ENCODE measurements at places on chromosomes 1 and 21.

- no peak for DNase-seq
Observed at GRCh38 chr1:112646225-112646624, 26.6 kb downstream of the CAPZA1 start.

DNA sequence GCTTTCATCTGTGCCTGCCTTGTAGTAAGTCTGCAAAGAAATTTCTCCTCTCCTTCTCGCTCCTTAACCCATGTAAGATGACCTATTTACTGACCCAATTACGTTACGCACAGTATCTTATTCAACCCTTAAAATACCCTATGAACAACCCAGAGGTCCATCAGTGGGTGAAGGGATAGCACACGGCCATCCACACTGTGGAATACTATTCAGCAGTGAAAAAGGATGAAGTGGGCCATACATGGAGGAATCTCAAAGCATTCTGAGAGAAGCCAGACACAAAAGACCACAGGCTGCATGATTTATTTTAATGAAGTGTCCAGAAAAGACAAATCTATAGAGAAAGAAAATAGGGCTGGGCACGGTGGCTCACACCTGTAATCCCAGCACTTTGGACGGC, 23.8 kb upstream of the RSPO1 start:
- no peak for DNase-seq

DNA sequence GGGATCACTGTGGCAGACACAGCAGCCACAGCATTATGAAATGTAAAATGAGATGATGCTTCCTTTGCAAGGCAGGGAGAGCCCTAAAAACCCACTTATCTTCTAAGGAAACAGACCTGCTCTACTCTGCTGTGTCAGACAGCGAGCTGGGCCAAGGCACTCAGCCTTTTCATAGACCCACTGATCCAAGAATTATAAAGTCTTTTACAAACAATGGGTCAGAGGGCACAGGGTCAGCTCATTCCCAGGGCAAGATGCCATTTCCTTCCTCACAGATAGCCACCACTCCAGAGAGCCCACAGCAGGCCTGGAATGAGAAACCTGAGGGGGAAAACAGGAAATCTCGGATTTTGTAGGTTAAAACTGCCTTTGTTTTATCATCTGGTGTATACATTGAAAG, 42.9 kb downstream of the CASQ2 start:
- DNase-seq: no peak

DNA sequence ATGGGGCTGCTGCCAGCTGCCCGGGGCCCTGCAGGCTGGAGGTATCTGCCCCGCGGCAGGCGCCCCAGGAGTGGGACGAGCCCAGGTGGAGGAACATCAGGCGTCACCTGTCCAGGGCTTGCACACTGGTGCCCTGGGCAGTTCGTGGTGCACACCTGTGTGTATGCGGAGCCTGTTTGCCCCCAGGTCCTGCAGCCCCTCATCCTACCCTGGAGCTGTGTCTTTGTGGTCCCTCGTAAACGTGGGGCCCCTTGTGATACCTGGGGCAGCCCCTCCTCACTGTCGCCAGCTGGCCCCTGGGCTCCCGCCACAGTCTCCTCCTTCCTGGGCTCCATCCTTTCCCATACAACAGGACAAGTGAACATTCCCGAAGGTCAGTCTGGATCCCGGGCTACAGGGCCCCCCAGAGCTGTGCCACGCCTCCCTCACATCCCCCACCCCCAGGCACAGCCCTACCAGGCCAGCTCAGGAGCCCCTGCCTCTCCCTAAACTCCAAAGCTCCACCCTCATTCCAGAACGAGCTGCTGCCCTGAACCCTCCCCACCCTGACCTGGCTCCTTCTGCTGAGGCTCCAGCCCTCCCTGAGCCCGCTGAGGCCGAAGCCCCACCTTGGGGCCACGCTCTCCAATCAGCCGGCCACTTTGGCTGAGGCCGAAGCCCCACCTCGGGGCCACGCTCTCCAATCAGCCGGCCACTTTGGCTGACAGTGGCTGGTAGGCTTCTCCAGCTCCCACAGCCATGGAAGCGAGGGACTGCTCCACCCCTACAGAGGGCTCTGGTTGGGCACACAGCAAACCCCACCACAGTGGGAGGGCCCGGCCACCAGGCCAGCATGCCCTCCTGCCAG, 42.6 kb downstream of the UBE2G2 start:
- no peak for DNase-seq

DNA sequence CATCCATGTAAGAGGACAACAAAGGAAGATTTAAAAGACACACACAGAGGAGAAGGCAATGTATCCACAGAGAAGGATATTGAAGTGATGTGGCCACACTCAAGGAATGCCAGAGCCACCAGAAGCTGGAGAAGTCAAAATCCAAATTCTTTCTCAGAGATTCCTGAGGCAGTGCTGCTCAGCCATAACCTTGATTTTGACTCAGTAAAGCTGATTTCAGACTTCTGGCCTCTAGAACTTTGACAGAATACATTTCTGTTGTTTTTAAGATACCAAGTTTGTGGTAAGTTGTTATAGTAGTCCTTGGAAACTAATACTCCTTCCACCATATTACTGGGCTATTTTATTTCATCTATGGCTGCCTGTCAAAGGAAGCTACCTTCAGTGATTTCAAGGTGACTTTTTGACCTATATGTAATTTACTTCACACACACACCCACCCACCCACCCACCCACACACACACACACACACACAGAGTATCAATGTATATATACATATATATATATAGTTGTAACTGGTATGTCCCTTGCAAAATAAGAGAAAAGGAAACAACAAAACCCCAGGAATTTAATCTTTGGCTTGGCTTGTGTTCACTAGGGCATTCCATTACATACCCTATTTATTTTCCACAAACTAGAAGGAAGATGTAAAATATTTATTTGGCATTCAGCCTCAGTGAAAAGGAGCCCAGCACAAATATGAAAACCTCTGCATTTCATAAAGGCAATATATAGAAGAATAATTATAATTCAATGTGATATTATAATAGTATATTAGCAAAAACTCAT, 142.1 kb upstream of the PTGFR start:
- no peak for DNase-seq

- no peak for DNase-seq
Observed at GRCh38 chr21:43305811-43306311, 121.1 kb downstream of the SIK1 start.

DNA sequence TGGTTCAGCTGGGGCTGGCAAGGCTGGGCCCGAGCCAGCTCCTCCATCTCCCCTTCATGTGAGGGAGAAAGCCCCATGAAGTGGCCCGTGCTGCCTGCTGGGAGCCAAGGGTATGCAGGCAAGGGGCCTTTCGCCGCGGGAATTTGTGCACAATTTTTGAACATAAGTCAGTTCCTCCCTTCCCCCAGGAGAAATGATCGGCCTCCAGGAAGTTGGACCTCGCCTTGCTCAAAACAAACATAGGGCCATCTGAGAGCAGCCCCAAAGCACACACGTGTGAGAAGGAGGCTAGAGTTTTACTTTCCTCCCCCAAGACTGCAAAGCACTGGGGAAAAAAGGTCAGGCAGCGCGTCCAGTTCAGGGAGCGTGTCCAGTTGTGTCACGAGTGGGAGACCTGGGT, 64.7 kb downstream of the PRDM16 start:
- no peak for DNase-seq

DNA sequence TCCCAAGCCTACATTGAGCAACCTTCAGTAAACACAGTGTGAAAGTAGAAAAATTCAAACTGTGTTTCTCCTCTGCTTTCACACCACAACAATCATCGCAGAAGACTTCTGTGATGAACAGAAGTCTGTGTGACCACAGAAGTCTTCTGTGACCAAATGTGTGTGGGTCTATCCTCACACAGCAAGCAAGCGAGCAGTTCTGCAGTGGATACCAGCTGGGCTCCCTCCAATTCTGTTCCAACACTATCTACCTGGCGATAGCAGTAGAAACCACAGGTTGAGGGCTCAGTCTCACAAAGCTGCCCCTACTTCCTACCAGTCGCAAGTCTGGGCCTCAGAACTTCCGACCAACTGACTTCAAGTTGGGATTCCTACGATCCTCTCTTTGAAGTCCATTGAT, 21.0 kb upstream of the RAP1A start:
- no peak for DNase-seq

DNA sequence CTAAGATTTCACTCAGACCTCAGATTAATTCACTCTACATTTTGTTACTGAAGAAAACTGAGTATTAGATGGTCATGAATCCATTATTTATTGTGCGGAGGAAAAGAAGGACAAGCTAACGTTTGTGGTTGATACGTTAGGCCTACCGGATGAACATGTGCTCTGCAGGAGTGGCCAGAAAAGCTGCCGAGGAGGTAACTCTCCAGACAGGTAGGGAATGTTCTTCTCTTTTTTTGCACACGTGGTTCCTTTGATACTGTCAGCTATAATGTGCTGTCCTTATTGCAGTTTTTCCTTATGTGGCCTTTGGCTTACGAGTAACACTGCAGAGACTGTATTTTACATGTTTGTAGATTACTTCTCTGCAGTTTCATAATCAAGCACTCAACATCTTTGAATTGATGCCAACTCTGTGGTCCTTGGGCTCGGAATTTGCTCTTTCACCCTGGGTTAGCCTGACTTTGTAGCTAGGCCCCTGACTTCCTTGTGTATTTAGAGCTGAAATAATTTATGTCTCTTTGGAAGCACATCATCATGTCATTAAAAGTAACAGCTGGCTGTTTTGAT, 13.6 kb downstream of the MTR start:
- peak; percentile 29 for DNase-seq

DNA sequence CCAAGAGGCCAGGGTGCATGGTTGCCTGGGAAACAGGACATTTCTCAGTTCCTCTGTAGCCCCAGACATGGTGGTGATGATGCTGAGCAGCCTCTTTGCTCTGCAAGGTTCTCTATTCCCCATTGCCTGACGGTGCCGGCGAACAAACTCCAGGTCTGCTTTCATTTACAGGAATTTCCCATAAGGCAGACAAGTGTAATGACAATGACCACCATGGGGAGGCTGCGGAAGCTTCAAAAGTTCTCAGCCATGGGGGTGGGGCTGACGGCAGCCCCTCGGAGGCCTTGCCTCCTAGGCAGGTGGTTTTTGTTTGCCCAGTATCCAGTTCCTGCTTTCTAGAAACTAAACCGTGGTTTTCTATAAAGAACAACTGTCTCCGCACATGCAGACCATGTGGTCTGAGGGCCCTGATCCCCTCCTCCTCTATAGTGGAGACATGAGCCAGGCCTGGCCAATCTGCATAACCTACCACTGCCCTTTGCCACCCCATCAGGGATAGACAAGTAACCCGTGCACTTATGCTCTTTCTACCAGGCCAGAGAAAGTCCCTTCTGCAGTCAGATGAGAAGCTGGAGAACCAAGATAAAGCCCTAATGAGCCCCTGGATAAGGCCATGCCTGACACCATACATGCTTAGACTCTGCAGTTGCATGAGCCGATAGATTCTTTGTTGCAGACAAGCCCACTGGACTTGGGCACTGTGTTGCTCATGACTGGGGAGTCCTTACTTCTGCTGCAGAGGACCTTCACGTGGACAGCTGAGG, 54.1 kb downstream of the LDLRAD2 start:
- peak; percentile 56 for DNase-seq

GRCh38 chr1:29875557-29876028, 639.3 kb downstream of the PTPRU start:
- DNase-seq: peak; percentile 29

GRCh38 chr1:25050165-25050564, 120.1 kb upstream of the RUNX3 start:
- no peak for DNase-seq

GRCh38 chr1:209199822-209200221, 383.7 kb upstream of the CAMK1G start:
- no peak for DNase-seq

DNA sequence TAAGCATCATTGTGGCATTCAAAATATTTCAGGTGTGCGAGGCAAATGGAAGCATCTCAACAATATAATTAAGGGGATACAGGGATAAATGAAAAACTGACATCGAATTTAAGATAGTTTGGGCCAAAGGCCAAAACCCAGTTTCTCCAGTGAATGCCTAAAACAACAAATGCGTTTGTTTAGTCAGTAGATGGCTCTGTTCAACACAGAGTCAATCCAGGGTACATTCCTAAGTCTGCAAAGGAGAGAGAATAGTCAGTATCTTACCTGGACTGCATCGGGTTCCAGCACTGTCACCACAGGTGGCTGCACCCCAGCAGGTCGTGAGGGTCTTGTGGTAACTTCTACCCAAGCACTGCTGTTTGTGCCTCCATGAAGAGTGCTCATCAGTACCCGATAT, 321.1 kb downstream of the KCTD3 start:
- no peak for DNase-seq

GRCh38 chr1:64848803-64849202, 103.9 kb downstream of the RAVER2 start:
- DNase-seq: no peak

DNA sequence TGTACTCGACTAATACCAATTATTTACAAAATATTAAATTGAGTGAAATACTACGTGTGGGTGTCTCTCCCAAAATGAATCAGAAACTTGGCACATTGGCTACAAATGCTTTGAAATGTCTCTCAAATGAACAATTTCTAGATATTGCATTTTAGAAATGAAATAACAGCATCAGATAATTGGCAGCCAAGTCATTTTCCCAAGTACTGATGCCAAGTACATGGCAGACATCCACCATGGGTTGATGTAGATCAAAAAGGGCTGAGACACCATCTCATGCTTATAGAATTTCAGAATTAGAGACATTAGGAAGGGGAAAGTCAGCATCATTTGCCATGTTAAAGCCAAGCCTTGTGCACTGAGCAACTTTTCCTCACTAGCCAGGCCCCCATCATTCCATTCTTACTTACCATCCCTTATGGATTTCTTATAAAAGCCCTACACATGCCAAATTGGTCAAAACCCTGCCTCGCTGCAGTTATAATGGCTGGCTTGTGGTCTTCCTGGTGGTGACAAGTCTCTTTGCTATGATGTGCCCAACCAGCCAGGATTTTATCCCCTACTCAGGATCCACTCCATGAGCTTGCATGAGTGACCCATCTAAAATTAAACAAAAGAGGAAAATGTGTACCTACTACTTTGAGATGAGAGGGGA, 73.1 kb downstream of the GREM2 start:
- no peak for DNase-seq

- no peak for DNase-seq
Observed at GRCh38 chr1:223222377-223222776, 79.3 kb upstream of the TLR5 start.

DNA sequence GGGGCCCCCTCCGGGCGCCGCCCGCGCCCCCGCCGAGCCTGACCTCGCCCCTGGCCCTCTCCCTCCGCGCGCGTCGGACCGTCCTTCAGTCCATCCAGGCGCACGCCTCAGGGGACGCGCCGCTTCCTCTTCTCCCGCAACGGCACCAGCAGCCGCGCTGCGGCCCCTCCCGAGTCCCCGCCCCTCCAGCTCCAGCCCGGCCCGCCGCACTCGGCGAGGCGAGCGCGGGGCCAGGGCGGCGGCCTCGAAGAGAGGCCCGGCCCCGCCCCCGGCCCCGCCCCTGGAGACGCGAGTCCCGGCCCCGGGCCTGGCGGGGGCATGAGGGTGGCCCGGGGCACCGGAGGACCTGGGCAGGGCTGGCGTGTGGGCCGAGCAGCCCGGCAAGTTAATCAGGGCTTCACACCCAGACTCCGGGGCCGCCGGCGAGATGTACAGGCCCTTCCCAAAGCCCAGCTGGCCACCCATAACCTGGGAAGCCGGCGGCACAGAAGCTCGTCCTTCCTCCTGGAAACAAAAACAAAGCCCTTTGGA, at the start of gene IGSF3:
IGSF3 (minus strand) TSS at position 159 of the 531 bp plus-strand sequence. CDS start 1,407 bp downstream, outside the sequence.
- DNase-seq: peak; percentile 89

Data from NCI-H1417 (cell line).